ENCODE measurements at places on chromosomes 5 and 9.

DNA sequence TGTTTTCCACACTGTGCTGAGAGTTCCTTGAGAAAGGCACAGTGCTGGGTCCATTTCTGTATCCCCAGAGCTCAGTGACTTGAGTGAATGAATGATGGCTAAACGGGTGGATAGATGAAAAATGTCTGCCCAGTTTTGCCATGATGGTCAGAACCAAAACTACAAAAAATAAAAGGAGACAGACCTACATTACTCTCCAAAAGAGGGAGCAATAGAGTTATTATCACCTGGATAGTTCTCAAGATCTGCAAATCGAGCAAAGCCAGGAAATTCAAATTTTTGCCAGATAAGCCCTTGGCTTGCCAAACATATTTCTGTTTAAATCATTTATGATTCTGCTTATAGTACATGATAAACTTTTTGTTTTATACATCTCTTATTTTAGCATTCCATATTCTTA lies 214.2 kb upstream of the ZNF462 start:
- no peak for DNase-seq

- no peak for DNase-seq
These were observed 159.3 kb downstream of the RGS3 start for GRCh38 chr9:113622600-113623400.

GRCh38 chr9:37920471-37921167 lies 16.7 kb upstream of the SLC25A51 start:
- DNase-seq: peak; percentile 66

- DNase-seq: no peak
These were observed 509.2 kb downstream of the CETN3 start for GRCh38 chr5:89900346-89900745.

DNA sequence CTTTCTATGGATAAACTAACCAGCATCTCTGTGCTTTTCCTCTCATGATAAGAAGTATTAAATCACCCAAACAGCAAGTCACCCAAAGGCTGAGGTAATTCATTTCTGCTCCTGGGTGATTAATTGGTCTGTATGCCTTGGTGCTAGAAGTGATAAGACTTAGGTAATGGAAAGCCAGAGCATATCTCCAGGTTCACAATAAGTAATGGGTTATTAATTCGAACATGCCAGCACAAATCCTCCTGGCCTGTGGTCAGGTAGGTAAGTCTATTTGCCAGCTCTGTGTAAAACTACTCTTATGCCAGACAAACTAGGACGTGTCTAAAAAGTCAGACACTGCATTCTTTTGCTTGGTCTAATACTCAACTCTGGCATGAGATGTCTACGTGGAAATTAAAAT lies 11.2 kb upstream of the ENC1 start:
- DNase-seq: no peak
